ENCODE measurements at places on chromosomes 6 and 20. TPM values are rescaled to one million over a fixed set of nuclear protein-coding genes. Genes with fewer than 3 reads are reported as not detected.

The TRERF1 gene
- polyA plus RNA-seq = 7.6 TPM

DNA sequence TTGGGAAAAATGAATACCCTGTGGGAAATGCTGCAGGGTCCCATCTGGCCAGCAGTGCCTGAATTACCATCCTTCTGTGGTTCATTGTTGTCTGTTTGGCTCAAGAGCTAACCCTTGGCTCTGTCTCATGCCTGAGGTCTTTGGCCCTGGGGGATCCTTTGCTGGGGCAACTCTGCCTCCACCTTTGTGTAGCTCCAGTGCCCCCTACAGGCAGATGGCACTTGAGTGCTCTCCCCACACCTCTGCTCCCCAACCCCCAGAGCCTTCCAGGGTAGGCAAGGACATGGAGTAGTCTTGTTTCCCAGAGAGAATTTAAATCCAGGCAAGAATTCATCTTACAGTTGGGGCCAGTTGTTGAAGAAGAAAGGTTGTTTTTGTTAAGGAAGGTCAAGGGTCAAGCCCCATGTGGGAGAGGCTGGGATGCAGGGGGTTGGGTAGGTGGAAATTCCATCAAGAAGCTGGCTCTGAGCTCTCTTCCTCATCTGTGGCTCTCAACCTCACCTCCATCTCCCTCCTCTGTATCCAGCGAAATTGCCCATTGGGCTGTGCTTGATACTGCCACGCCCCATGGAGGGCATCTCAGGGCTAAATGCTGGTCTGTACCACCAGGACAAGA is 44.2 kb downstream of the ZNF831 start:
- no peak for DNase-seq

The SMLR1 gene
- 0.10 TPM for polyA plus RNA-seq

The SCUBE3 gene
- 0.82 TPM for polyA plus RNA-seq

DNA sequence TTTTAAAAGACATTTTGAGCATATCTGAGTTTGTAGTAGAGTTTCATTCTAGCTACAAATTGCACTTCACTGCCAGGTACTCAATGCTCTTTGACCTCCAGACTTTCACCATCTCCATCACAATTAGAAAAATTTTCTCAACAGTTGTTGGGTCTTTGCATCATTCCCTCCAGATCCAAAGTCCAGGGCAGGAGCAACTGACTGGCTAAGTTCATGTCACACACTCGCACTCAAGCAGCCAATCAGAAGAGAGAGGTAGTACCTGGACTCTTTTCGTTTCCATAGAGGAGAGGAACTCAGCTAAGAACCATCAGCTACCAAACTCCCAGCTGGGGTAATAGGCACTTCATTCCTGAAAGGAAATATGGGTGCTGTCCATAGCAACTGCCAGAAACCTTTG is 9.0 kb downstream of the SPINT3 start:
- no peak for DNase-seq

DNA sequence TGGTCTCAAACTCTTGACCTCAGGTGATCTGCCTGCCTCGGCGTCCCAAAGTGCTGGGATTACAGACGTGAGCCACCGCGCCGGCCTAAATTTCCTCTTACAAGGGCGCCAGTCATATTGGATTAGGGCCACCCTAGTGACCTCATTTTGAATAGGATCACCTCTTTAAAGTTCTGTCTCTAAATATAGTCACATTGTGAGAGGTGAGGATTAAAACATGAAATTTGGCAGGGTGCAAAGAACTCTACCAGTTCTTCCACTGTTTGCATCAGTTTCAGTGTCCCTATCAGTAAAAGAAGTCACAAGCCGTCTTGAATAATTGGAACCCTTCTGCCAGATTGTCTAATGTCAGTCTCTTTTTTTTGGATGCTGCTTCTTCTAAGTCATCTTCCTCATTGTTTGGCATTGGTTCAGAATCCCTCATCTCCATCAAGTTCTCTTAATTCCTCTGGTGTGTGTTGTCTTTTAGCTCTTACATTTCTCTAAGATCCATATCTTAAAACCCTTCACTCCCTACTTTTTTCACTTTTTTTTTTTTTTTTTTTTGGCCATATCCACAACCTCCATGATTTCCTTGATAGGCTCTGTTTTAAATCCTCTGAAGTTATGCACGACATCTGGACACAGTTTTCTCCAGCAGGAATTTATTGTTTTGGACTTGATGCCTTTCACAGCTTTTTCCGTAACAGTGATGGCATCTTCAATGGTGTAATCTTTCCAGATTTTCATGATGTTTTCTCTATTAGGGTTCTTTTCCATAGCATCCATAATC is 56.8 kb downstream of the NCOA3 start:
- DNase-seq = no peak

- DNase-seq = no peak
Observed at GRCh38 chr6:39353698-39354315, 31.3 kb upstream of the KCNK16 start.

GRCh38 chr6:38034274-38034914 is 214.9 kb downstream of the ZFAND3 start:
- DNase-seq = peak; percentile 22

DNA sequence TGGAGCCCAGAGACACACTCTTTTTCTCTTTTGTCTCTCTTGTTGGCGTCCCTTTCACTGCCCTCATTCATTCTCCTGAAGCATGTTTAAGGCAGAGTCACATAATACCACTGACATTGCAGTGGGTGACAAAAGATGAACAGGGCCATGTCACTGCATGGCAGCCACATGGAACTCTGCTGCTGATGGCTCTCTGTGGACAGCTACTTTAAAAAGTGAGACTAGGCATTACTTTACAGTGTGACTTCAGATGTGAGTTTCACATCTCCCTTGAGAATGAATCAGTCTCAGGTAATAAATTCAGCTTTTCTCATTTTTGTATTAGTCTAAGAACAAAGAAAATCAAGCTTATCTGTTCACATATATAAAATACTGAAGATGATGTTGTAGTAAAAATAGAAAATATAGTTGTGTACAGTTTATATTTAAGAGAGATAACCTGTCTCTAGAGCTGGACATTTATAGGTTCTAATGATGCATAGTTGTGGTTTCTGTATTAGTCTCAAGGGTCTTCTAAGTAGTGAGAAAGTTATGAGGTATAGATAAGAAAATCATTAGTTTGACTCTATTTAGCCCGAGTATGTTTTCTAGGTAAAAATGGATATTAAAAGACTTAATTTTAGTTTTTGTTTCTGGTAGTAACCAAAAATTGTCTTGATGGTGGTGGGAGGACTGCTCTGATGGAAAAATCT is 6.1 kb downstream of the MRS2 start:
- DNase-seq = no peak

The TMEM74B gene
- polyA plus RNA-seq = 2.6 TPM

The ZNF334 gene
- 11.2 TPM for polyA plus RNA-seq

DNA sequence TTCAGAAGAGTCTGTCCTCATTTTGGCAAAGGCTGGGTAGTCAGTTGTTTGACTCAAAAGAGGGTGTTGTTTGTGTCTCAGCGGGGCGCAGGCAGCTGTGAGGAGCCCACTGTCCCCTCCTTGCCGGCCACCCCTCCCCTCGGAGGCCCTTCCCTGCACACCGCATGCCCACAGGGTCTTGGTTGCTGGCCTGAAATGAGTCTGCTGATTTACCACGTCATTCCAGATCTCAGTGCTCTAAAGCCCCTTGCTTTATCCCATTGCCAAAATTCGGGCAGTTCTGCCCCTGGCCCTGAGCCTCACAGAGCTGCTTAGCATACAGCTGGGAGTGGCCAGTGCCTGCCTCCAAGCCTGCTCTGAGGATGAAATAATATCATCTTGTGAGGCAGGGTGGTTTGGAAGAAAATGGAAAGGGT is 220.7 kb downstream of the UST start:
- no peak for DNase-seq

DNA sequence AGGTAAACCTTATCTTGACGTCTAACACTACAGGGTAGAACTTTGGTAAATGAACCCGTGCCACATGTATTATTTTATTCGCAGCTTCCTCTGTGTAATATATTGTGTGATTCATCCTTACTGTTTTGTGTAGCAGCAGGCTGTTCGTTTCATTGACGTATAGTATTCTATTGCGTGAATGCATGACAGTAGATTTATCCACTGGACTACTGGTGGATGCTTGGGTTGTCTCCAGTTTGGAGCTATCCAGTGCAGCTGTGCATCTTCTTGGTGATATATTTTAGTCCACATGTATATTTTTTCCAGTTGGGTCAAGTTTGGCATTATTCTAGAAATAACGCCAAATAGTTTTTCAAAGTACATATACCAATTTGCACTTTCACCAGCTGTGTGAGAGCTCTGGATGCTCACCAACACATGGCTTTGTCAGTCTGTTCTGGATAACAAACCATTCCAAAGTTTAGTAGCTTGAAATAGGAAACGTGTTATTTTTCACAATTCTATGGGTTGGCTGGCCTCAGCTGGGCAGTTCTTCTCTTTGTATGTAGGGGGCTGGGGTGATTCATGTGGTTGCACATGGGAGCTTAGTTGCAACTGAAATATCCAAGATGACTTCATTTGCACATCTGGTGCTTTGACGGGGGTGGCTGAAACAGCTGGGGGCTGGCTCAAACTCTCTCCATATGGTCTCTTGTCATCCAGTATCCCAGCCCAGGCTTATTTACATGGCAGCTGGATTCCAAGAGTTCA is 9.3 kb downstream of the ECT2L start:
- DNase-seq = peak; percentile 67

The SUN5 gene
- not detected for polyA plus RNA-seq

GRCh38 chr6:108260809-108261569 is at the start of gene SNX3:
TSS of gene SNX3 (minus strand) at chr6:108261040. CDS start at chr6:108260921, 119 bp downstream.
- peak; percentile 81 for DNase-seq

The SLC22A2 gene
- not detected for polyA plus RNA-seq

GRCh38 chr6:28585335-28585734 is 59.7 kb downstream of the GPX5 start:
- DNase-seq = no peak

DNA sequence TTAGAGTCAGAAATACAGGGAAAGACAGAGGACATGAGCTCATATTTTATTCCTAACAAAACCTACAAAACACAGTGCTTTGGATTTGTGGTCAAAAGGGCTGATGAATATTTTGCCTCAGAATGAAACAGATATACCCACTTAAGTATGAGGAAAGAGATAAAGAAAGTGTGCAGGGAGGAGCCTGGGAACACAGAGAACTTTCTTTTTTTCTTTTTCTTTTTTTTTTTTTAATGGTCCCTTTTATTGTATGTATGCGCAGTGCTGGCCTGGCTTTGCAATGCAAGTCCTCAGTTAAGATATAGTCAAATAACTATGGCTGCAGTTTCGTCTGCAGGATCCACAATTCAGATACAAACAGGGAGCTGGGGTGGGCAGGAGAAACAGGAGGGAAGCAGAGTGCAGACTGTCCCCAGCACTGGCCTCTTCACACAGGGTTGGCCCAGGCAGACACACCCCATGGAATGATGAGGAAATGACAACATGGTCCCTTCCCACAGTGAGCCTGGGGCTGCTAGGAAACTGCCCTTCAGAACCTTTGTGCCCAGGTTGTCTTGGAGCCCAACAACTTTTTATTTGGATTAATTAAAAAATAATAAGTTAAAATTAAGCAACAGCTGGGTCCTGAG is 629.8 kb upstream of the AGPAT4 start:
- DNase-seq = no peak

The PRR18 gene
- polyA plus RNA-seq = 1.1 TPM

The ZNF165 gene
- 0.34 TPM for polyA plus RNA-seq

DNA sequence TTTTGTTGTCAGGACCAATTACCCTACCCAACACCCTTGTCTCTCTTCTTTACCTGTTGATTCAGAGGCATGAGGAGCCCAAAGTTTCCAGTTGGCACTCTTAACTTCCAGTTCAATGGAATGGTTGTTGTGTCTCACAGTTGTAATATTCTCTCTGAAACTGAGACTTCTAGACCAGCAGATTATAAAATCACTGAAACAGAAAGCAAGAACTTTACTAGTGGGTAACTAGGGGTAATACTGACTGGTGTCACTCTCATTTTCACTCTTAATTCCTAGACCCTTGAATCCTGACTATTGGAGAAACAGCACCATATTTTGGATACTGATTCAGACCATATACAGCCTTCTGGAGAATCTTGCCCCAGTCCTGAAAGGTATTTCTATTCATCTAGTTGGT is 140.2 kb upstream of the MMS22L start:
- no peak for DNase-seq

The ADTRP gene
- 0.38 TPM for polyA plus RNA-seq

DNA sequence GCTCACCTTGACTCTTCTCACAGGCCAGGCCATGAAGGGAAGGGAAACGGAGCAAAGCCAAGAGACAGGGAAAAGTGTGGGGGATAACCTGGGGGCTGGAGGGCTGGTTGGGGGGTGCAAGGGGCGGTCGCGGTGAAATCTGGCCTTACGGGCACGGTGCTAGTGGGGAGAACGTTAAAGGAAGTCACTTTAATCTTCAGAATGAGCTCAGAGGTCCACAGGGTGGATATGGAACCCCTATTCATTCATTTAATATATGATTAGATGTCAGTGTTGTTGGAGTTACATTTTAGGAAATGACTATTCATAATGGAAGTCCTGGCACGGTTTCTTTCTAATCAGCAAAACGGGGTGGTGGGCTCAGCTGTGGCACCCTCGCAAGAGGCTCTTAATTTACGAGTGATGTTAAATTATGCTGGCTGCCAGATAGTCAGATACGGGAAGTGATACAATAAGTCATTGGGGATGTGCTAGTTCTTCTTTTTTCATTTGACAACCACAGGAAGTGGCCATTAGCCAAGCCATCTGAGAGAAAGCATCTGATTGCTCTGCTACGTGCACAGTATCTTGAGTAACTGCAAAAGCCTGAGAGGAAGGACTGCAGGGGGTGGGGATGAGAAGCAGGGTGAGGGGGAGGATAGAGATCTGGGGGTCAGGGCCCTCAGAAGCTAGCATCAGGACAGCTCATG is 253.0 kb downstream of the QKI start:
- peak; percentile 44 for DNase-seq

DNA sequence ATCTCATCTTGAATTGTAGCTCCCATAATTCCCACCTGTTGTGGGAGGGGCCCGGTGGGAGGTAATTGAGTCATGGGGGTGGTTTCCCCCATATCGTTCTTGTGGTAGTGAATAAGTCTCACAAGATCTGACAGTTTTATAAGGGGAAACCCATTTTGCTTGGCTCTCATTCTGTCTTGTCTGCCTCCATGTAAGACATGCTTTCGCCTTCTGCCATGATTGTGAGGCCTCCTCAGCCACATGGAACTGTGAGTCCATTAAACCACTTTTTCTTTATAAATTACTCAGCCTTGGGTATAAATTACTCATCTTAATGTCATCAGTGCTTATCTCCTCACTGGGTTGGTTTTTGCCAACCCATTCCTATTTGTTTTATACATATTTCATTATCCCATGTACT is 142.0 kb upstream of the GMDS start:
- no peak for DNase-seq

All from forelimb muscle (tissue), 1 donor.